B cell (primary cell): ENCODE measurements at places on chromosomes 6 and 20. TPM values are rescaled to one million over a fixed set of nuclear protein-coding genes. Genes with fewer than 3 reads are reported as not detected.

Gene MOCS3
- 7.6 and 7.9 TPM in 2 replicates for total RNA-seq

GRCh38 chr20:13929836-13930235, 60.6 kb downstream of the SEL1L2 start:
- DNase-seq: no peak

DNA sequence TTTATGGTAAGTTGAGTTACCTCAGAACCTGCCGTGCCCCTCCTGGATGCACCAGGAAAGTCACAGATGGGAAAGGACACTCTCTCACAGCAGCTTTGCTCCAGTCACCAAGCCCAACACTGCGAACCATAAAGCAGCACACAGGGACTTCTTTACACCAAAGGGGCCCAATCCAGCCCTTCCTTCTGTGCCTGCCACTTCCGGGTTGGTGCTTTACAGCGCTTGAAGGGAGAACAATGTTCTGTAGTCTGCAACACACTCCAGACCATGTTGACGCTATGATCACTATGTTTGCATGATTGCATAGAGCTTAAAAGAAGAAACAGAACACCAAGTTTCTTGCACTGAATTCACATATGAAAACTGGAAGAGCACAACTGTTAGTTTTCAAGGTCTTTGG, 57.1 kb downstream of the SERAC1 start:
- no peak for DNase-seq

DNA sequence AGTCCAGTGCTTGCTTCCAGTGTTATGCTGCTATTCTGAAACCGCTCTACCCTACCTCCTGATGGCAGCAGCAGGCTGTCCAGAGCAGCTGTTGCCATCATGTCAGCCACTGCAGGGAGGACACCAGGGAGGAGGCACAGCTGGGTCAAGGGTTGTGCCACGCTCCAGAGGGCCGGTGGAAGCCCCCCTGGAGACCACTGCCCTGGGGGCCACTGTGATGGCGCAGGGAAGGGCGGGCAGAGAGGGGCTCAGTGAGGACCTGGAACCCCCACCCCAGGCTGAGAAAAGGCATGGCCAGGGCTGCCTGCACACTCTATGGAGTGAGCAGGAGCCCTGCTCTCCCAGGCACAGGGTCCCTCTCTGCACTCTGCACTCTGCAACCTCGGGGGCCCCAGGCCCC, 271.3 kb upstream of the BTBD3 start:
- no peak for DNase-seq

DNA sequence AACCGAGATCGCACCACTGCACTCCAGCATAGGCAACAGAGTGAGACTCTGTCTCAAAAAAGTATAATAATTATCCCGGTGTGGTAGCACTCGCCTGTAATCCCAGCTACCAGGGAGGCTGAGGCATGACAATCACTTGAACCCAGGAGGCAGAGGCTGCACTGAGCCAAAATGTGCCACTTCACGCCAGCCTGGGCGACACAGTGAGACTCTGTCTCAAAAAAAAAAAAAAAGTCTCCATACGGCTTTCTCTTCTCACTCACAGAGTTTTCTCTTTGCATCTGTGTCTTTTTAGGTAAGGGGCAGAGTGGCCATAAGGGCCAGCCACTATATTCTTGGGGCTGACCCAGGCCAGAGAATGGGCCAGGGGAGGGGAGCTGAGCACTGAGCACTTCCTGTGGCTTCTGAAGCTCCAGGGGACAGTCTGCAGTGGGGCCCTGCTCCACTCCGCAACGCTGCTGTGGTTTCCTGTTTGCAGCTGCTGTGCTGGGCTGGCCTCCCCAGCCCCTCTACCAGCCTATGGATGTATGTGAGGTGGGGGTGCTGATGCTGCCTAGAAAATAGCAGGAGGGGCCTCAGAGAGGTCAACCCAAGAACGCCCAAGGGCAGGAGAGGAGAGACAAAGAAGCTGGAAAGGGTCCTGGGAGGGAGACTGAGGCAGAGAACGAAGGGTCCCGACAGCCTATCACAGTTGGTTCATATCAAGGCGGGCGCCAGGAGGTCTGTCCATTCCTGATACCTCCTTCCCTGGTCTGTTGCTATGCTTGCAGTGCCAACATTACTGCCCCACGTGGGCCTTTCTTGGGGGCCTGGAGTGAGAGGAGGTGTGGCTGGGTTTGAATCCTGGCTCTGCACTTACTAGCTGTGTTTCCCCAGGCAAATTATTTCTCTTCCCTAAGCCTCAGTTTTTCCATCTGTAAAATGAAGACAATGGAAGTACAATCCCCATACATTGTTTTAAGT, 16.0 kb downstream of the SLA2 start:
- DNase-seq: no peak

DNA sequence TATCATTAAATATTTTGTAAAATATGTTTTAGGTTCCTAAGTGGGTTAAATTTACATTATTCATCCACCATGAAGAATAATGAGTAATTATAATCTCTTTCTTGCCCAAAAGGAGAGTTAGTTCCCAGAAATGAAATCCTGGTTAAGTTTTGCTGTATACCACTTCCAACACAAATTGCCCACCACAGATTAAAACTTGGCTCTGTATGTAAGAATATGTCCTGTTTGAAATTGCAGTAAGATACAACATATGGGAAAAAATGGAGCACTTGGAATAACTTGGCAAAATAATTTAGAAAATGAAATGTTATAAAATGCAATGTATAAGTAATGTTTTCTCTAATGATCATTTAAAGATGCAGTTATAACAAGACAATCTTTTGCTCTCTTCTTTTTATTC, 64.3 kb upstream of the GJE1 start:
- no peak for DNase-seq

- DNase-seq: no peak
Observed at GRCh38 chr6:81450180-81450579, 302.3 kb downstream of the TENT5A start.

Gene OR2H2
- total RNA-seq: not detected in 2 replicates

Gene TBX18
- not detected in 2 replicates for total RNA-seq

GRCh38 chr6:131387562-131388447, 185.2 kb upstream of the ARG1 start:
- no peak for DNase-seq

Gene GHRH
- not detected in 2 replicates for total RNA-seq

DNA sequence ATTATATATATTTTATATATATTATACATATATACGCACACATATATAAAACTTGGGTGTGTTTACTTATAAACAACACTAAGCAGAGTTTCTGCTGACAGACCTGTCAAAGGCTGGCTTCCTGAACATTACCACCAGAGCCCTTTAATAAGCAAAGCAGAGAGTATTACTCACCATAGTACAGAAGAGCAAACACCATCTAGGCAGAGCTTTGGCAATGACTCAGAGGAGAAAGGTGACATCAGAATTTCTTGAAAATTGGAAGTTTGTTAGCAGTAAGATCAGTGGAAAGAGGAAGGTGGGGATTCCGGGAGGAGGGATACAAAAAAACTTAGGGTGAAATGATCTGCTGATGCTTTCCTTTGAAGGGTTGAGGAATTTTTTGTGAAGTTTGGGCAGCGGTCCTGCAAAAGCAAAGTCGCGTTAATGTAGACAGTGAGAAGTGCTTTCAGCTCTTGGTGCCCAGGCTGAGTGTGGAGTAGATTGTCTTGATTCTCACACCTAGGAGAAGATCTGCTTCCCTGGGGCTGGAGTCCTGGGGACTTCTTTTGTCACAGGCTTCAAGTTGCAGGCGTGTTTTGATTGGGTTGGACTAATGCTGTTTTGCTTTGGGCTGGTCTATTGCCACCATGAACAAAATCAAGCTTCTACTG, 109.6 kb upstream of the BACH2 start:
- DNase-seq: no peak

Gene MCCD1
- not detected in 2 replicates for total RNA-seq

GRCh38 chr20:54197621-54198604, 10.0 kb upstream of the PFDN4 start:
- DNase-seq: no peak

DNA sequence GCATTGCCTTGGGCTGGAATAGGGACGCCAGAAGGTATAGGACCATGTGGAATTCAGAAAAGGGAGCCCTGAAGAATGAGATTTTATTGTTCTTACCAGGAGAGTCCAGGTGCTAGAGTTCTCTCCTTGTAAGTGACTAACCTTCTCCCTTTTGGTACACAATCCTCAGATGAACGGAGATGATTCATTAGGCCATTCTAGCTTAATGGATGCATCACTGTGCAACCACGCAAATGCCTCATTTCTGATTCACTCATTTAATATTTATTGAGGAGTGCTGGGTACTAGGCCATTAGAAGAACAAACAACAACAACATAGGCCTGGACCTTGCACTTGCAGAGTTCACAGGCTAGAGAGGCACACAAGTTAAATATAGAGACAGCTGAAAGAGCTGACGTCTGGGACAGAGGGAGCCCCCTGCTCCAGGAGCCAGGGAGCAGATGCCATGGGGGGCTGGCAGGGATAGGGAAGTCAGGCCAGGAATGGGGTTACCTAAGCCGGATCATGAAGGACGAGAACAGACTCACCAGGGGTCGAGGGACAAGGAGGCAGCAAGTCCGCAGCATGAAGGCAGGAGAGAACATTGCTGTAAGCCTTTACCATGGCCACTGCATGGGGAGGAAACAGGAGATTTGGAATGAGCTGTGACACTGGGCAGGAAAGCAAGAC, 179.5 kb upstream of the AKAP12 start:
- no peak for DNase-seq

Gene SALL4
- total RNA-seq: not detected in 2 replicates

DNA sequence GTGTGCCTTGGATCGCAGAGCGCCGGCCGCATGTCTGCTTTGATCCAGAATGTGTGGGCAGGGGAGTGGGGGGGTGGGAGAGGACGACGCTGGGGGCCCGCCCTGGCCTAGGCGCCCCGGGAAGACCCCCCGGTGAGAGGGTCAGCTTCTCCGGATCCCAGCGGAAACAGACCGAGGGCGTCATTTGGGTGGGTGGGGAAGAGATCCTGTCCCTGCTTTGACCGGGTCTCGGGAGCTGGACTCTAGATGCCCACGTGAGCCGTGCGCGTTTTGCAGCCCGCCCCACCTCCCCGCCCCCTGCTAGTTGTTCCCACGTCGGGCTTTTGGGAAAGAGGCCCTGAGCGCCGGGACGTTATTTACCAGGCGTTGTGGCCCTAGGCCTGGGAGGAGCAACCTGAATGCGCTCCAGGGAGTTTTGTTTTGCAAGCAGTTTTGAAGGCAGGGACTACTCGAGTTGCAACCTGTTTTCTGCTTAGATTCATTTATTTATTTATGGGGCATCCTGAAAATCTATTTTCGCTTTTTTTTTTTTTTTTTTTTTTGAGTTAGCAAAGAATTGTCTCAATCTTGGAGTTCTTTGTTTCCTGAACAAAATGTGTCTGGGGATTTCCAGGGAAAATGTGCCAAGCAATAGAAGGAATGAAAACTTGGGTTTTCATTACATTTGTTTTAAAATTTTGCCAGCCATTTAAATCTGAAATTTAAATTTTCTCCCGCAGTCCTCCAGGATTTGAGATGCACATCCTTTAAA, 1.6 kb downstream of the DSP start:
- DNase-seq: peak; percentile 21

DNA sequence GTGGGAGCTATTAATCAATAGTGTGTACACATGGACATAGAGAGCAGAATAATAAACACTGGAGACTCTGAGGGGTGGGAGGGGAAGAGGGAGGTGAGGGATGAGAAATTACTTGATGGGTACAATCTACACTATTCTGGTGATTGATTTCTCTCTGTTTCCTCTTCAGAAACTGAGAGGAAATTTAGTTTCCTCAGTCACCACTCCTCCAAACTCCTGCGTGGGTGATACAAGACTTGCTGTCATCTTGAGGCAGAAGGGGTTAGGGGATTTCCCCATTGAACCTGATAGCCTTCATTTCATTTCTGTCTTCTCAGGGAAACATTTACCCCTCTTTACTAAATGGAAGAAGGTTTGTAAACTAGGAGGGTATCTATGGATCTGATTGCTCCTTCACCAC, 84.3 kb upstream of the ESR1 start:
- peak; percentile 53 for DNase-seq

DNA sequence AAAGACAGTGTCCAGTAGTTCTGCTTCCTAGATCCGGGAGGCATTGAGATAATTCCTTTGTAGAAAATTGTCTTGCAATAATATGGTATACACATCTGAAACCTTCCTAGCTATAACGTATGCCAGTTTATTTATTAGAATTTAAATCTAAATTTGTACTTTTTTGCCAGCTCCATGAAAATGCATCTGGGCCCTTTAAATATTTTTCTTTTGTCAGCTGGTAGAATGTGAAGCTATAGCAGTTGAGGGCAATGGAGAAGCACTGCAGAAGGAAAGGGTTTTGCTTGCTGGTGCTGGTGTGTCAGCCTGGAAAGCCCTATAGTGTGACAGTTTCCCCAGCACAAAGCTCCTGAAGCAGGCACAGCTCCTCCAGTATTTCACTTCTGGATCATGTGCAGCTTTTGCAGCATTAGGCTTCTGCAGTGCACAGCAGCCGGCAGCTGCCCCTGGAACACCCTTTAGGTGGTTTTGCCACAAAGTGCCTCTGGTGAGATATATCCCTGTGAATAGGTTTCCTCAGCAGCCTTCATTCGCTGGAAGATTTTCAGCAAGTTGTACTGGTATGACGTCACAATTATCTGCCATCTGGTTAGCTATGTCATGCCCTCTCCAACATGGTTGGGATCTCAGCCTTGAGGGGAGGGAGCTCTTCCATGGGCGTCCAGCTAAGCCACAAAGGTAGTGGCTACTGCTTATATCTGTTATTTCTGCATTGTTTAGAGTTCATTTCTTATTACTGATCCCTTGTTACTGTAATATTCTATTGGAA, 40.0 kb upstream of the L3MBTL3 start:
- no peak for DNase-seq

DNA sequence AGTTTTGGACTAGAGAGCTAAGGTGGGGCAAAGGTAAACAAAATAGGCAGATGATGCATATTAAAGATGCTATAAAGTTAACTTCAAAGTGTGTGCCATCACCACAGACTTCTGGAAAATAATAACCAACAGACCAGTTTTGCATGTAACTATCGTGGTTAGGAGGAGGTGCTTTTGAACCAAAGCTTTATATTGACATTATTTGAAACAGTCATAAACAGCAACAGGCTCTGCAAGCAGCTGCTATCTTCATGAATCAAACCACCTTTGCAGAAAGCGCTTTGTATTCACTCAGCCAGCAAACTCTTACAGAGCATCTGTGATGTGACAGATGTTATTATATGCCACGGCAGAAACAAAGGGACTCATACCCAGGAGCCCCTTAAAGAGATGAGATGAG, 81.9 kb downstream of the CRYBG1 start:
- no peak for DNase-seq

Gene HLA-DQA1
- total RNA-seq: 463 and 489 TPM in 2 replicates

- no peak for DNase-seq
Observed at GRCh38 chr6:159627939-159628338, 65.1 kb downstream of the SOD2 start.

GRCh38 chr20:58274384-58274783, 35.1 kb upstream of the RAB22A start:
- no peak for DNase-seq
